ENCODE measurements at places on chromosomes 5 and 9.

- no peak for DNase-seq
These were observed 490.9 kb downstream of the SEMA5A start for GRCh38 chr5:9054821-9055589.

GRCh38 chr9:131992906-131993657 is 86.6 kb downstream of the MED27 start:
- no peak for DNase-seq

GRCh38 chr9:34338665-34339385 is 9.5 kb downstream of the NUDT2 start:
- no peak for DNase-seq

- no peak for DNase-seq
These were observed 33.5 kb upstream of the EGFL7 start for GRCh38 chr9:136629001-136629878.

GRCh38 chr9:14956208-14956607 is 46.0 kb upstream of the FREM1 start:
- no peak for DNase-seq

DNA sequence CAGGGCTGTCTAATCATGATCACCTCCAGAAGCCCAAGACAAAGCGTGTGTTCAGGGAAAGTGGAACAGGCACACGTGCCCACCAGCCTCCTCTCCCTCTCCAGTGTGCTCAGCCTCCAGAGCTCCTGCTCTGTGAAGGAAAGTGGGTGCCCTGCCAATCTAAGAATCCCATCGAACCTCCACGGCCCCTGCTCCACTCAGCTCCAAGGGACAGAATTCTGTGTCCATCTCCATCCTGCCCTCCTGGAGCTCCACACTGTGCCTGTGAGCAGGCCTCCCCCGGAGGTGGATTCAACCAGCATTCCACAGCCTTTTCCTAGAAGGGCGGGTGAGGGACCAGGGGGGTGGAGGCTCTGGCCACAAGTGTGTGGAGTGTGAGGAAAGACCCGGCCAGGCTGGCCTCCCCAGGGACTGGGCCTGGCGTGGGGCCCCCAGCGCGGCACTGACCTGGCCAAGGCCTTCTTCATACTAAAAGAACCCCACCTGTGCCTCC is 6.0 kb downstream of the EEIG1 start:
- no peak for DNase-seq

GRCh38 chr9:101738566-101739183 is at the start of gene GRIN3A:
TSS of gene GRIN3A (minus strand) at chr9:101738647. CDS start at chr9:101737979, 668 bp downstream.
- DNase-seq: no peak

DNA sequence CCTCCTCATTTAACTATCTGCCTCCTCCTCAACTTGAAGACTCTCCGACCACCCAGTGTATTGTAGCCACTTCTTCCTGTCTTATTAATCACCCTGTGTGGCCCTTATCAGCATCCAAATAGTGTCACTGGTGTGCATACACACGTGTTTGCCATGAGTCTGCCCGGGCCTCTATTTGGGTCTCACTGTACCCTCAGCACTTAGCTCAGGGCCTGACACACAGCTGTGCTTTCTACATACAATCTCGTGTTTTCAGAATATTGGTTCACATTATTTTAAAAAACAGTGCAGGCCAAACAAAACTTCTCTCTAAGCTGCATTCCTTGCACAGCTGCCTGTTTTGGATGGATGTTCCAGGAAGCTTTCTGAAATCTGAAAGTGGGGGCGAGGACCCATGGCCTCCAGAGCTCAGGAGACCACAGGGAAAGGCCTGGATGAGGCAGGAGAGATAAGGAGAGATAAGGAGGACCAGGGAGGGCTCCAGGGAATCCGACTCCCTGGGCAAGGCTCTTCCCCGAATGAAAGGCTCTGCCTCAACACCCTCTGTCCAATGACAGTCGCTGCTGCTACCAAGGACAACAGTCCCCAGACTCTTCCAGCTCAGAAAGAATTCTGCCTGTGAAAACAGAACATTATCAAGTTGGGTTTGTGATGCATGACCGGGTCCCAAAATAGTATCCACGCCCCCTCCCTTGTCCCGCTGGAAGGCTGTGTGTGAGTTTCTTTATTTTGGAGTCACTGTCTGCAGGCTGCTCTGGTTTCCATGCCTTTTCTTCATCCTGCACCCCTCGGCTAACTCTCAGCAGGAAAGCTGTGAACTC is 255.6 kb downstream of the NSG2 start:
- no peak for DNase-seq

GRCh38 chr9:2173170-2173569 is 158.0 kb downstream of the SMARCA2 start:
- no peak for DNase-seq

- DNase-seq: peak; percentile 57
These were observed 108.7 kb downstream of the RXRA start for GRCh38 chr9:134434894-134435506.

GRCh38 chr5:126490167-126490940 is 67.1 kb downstream of the GRAMD2B start:
- no peak for DNase-seq

- DNase-seq: no peak
These were observed 24.5 kb upstream of the NRARP start for GRCh38 chr9:137326445-137327065.

GRCh38 chr9:137302118-137302448 is at the start of gene NRARP:
TSS of gene NRARP (minus strand) at chr9:137302271. CDS start at chr9:137301928, 343 bp downstream.
- DNase-seq: no peak

GRCh38 chr5:175463641-175464040 is 14.7 kb upstream of the SFXN1 start:
- DNase-seq: no peak

- DNase-seq: no peak
These were observed 122.7 kb downstream of the GCNT1 start for GRCh38 chr9:76581731-76582130.

- no peak for DNase-seq
These were observed 171.0 kb upstream of the IER5L start for GRCh38 chr9:129348890-129349664.

DNA sequence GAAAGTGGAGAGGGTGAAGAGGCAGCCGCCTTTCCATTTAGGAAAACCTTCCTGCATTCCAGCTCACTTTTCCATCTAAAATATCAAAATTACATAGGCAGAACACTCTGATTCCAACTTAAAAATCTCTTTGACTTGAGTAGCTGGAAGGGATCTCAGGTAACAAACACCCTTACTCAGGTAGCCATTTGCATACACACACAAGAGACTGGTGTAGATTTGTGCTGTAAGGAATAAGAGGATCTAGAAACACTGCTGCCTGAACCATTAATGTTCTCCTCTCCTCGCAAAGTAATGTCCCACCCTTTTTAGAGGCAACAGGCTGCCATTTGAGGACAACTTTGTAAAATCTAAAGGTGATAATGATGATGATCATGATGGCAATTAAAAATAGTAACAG is 53.5 kb downstream of the BNC2 start:
- DNase-seq: no peak

DNA sequence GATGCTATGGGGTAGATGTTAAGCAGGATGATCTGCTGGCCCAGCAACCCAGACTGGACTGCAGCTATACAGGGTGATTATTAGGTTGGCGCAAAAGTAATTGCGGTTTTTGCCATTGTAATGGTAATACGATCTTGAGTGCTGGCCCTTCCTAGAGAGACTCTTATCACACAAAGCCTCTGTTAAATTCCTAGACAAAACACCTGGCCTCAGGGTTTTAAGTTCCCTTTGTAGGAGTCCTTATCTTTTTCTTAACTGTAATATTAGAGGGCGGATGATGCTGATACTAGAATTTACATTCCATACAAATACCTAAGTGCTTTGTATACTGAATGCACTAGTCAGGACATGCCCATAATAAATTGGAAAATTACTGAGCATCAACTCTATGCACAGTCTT is 222.2 kb downstream of the NDUFS4 start:
- DNase-seq: no peak

GRCh38 chr5:163807781-163808180 is 302.4 kb downstream of the MAT2B start:
- DNase-seq: no peak

DNA sequence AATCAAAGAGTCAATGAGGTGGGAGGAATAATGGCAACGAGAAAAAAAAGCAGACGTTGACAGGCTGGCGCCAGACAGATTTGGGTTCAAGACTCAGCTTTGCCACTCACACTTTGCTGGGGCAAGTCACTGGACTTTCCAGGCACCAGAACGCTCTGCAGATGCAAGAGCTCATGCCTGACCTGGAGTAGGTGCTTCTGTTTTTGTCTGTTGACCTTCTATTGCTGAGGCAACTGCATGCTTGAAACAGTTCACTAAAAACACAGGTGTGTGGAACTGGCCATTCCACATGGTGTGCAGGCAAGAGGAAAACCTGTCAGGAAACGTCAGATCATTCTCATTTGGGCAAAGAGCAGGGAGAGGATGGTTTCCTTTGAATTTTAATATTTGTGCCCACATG is 161.2 kb upstream of the SMIM23 start:
- DNase-seq: no peak

DNA sequence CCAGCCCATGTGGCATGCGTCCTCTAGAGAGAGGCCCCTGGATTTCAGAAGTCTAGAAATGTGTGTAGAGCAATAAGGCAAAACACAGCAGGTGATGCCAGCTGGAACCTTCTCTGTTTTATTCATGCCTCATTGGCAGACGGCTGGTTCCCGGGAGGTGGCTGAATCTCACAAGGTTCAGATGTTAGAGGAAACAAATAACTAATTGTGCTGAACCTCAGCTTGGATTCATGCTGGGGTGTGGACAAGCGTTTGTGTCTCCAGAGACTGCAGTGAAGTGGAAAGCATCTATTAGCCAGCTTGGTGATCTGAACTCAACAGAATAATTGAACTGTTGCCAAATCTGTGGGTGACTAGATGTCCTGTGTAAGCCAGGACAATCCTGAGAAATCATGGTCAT is 131.1 kb upstream of the NR4A3 start:
- DNase-seq: peak; percentile 72

DNA sequence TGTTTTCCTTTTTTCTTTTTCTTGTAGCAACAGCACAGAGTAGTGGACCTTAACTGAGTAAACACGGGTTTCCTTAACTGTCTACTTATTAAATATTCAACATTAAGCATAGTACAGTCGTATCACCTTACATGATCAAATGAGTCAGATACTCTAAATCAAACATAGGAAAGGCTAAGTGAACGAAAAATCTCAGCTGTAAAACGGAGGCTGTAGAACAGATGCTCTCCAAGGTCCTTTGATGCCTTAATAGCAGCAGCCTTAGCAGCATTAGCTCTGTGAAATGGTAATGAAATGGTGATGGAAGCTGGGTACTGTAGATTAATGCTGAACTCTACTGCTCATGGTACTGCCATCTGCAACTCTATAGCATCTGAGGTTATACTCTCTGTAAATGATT is 1433.3 kb upstream of the C9orf72 start:
- no peak for DNase-seq

GRCh38 chr9:122900791-122901190 is 4.4 kb downstream of the RC3H2 start:
- DNase-seq: no peak

GRCh38 chr5:127867022-127867783 is 164.0 kb downstream of the CCDC192 start:
- DNase-seq: no peak

- no peak for DNase-seq
These were observed 87.9 kb upstream of the IFNK start for GRCh38 chr9:27436234-27436633.

DNA sequence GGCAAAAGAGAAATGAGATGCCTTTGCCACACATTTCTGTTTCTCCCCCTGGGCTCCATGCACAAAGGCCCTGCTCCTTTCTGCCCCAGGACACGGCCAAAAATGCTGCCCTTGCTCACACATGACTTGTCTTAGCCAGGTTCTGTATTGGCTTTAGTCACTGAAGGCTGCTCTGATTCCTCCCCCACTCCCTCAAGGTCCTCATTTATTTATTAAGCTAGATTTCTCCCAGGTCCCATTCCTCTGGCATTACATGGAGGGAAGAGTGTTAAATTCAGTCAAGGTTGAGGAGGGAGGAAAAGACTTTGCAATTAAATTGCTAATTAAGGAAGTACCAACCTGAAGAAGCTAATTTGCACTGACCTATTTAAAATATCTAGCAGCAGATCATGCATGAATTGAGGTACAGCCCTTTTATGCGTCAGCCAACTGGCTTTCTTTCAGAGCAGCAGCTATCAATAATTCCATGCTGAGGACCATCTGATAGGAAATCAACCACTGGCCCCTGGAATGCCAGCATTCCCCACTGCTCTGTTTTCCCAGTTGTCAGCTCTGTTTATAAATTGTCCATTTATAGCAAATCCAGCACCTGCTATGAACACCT is 81.2 kb upstream of the MAP3K1 start:
- no peak for DNase-seq

DNA sequence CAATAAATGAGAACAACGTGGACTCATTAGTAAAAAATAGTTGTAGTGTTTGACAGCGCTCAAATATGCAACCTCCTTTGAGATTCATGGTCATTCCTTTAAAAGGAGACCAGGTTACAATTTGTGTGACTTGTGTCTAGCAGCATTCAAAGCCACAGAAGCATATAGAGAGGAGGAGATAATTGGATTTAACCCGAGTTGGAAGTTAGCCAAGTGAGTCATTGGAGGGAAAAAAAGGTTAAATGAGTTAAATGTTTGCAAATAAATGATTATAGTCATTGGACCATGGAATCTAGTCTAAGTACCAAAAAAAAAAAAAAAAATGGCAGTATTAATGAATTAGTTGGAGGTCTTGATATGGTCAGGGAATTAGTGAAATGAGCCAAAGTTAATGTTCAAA is 90.9 kb downstream of the ITGA1 start:
- DNase-seq: no peak

DNA sequence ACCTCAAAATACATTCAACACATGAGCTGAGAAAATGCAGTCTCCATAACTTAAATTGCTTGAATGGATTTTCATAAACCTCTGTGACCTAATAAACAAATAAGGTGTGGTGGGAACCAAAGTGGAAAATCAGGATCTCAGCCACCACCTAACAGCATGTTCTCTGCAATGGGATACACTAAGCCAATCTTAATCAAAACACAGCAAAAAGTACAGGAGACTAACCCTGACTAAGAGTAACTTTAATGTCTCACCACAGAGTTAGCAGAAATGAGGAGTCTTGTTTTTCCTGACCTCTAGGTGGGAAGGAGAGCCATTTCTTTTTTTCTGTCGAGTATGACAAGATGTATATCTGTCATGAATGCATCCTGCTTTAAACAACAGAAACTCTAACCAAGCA is 48.5 kb downstream of the PLK2 start:
- no peak for DNase-seq

- peak; percentile 71 for DNase-seq
These were observed 128.4 kb upstream of the TRPM3 start for GRCh38 chr9:71249729-71250317.

DNA sequence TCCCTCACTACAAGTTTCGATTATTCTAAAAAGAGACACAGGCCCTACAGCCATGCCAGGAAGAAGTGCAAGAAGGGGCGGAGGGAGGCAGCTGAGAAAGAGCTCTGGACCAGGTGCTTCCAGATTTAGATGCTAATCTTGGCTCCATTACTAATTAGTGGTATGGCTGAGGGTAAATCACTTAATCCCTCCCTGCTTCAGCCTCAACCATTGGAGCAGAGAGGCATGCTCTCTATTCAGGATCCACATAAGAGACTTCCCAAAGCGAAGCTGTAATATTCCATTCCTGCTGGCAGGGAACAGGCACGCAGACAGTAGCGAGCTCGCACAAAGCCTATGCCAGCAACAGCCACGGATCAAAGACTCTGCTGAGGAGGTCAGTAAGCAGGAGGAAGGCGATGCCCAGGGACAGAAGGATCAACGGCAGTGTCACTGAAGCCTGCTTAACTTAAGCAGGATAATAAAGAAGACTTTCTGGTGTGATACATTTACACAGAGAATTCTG is 24.2 kb downstream of the LIFR start:
- no peak for DNase-seq

Data from NCI-H1417 treated with DMSO at 0.1 percent for 48 hours (cell line).